ENCODE measurements at places on chromosomes 12 and 14.
A peak's percentile ranks its signal among the peaks of the same experiment; 100 is the strongest.

- DNase-seq: peak; percentile 94
Measured at GRCh38 chr12:6430124-6430989, 14.4 kb upstream of the CD27 start.

DNA sequence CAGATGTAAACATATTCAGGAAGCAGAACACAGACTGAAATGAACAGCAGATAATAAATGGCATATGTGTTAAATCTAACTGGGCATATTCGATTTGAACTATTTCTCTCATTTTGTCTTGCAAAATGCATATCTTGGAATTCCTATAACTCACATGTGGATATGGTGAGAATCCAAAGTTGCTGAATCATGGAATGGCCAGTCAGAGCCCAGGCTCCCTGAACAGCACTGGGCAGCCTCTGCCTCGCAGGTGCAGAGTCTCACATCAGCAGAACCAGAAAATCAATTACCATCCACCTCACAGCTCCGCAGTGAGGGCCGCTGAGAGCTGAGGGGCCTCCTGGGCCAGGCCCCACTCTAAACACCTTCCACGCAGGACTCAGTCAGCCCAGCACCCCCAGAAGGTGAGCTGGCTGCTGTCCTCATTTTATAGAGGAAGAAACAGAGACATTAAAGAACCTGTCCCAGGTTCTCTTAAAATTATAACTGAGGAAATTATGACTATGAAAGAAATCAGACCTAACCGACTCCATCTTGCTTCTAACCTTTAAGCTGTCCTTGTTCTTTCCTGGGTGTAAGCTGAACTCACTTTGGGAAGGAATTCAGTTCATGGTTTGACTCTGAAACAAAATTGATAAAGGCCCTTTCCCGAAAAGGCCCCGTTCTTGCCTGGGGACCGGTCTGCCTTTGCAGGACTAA is 269.1 kb upstream of the SFSWAP start:
- DNase-seq: no peak

GRCh38 chr12:6096527-6096926 is 27.9 kb downstream of the VWF start:
- no peak for DNase-seq

DNA sequence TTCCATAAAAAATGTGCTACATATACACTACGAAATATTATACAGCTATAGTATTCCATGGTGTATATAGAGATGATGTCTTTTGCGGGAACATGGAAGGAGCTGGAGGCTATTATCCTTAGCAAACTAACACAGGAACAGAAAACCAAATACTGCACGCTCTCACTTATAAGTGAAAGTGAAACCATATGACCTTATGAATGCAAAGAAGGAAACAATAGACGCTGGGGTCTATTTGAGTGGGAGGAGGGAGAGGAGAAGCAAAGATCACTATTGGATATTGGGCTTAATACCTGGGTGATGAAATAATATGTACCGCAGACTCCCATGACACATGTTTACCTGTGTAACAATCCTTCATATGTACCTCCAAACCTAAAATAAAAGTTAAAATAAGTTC is 142.8 kb downstream of the LRFN5 start:
- DNase-seq: no peak
